ENCODE measurements at places on chromosomes 12 and 14.

DNA sequence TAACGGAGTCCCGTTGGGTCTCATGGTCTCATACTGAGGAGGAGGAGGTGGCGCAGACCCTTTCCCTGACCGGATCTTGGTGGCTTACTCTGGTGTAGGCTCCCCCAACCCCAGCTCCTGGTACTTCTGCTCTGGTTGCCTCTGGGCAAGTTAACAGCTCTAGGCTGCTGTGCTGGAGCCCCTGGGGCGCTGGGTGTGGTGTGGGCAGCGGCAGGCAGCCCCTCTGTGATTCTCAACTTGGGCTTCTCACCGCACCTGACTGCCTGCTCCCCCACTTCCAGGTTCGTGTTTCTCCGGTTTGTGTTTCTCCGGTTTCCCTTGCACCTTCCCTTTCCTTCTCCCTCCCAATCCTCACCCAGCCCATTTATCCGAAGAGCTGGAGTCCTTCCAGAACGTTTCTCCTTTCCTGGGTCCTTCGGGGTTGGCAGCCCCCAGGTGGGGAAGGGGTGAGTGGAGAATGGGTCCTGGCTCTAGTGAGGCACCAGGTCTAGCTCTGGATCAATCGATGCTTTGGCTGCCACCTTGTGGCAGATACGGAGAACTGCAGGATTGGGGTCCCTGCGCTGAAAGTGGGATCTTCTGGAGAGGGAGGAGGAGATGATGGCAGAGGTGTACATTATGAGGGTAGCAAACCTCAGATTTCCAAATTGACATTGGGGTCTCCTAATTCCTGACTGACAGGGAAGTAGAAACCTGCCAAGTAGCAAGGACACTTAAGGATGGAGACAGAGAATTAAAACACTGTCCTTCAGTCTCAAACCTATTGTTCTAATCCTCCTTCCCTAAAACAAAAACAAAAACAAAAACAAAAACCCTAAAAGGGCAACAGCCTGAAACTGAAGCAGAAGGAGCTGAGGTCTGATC, 8.3 kb downstream of the CISTR start:
- no peak for DNase-seq

DNA sequence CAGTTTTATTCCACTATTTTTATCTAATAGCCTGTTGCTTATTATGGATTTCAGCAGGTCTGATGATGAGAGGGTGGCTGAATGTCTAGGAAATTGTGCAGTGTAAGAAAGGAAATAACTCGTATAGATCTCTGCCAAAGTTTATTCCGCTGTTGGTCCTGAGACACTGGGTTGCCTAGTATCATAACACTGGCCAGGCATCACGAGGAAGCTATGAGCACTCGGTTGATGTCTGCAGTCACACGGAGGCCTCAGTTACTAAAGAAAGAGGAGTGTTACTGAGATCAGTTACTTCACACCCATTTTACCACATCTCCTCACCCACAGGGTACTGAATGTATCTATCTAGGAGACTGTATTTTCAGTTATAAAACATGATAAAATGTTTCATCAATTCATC, 21.9 kb downstream of the BHLHE41 start:
- DNase-seq: no peak

DNA sequence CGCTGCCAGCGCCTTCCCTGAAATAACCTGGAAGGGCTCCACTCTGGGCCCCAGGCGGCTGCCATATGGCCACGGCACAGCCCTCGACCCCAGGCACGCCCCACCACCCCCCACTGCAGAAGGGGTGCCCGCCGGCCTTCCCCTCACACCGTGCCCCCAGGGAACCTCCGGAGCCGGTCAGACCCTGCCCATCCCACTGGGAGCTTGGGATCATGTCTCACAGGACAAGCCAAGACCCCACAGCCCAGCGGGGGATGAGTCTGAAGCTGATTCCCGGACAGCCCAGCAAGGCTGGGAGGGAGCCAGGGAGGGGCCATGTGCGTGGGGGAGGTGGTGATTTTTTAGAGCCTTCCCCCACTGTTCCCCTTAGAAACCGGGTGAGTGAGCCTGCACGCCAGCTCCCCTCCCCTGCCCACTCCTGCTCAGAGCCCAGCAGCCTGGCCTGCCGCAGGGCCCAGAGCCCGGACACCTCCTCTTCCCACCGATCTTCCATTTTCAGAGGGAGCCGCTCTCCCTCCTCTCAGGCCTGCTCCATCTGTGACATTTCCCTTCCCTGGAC, 1.4 kb downstream of the RIMBP2 start:
- no peak for DNase-seq

- DNase-seq: no peak
Measured at GRCh38 chr14:97297100-97297499, 499.9 kb downstream of the VRK1 start.

DNA sequence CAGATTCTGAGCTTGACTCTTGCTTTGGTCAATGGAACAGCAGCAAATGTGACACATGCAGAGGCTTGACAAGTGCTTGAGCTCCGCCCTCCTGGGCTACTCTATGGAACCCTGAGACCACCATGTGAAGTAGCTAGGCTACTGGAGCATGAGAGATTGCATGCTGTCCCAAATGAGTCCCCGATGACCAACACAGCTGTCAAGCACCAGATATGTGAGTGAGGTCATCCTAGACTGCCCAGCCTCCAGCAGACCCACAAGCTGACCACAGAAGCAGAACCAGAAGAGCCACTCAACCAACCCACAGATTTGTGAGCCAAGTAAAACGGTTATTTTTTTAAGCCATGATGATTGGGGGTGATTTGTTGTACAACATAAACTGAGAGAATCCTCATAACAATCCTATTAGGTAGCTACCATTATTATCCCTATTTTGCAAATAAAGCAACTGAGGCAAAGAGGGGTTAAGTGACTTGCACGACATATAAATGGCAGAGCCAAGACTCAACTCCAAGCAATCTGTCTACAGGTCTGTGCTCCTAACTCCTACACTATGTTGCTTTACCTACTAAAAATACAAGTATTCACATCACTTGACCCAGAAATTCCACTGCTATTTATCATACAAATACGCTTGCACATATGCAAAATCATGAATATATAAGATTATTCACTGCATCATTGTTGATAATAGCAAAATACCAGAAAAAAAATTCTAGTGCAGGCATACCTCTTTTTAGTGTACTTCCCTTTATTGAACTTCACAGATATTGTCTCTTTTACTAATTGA, 136.2 kb downstream of the NDUFA12 start:
- no peak for DNase-seq

- no peak for DNase-seq
Measured at GRCh38 chr12:49471557-49471956, 67.3 kb upstream of the KCNH3 start.

DNA sequence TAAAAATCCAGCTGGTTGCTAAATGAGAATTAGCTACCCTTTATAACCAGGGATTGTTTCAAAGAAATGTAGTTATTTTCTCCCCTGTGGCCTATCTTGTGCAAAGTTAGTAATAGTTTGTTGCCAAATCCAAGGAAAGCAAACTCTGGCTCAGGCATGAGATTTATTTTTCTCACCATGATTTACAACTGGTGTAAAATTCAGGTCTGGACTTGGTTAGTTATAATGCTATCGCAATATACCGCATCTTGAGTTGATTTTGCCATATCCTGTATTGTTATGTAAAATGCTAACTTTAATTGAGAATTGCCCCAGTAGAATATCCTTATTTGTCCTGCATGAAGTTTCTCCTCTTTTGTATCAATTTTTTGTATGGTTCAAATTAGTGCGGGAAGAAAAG, 135.5 kb downstream of the CRADD start:
- no peak for DNase-seq

DNA sequence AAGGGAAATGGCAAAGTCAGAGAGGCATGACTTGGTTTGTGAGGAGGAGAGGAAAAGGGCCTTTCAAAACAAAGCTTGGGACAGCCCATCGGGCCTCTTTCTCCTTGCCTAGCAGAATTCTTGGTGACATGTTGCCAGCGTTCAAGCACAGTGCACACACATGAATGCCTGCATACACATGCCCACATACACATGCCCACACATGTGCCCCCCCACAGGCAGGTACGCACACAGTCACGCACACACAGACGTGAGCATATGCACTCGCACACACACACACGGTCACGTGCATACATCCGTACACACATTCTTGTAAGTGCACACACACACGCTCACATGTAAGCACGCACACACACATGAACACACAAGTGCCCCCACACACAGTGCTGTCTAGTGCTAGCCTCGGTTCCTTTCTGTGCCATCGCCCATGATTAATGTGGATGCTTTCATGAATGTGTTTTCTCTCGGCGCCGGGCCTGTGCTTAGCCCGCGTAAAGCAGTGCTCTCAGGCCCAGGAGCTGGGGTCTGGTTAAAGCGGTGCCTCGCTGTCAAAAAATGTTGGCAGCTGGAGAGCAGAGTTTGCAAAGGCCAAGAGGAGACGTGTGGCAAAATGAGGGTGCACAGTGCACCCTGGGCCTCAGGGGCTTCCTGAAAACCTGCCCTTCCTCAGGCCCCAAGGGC, 328.8 kb upstream of the DIO3 start:
- no peak for DNase-seq

Data from fibroblast of the conjunctiva (primary cell).